ENCODE measurements at places on chromosomes 16 and 17. TPM values are rescaled to one million over a fixed set of nuclear protein-coding genes. Genes with fewer than 3 reads are reported as not detected.

The FOXC2 gene
- 8.1 TPM for total RNA-seq

The CD300LB gene
- not detected for total RNA-seq

GRCh38 chr16:88548131-88548874, 21.9 kb upstream of the ZC3H18 start:
- DNase-seq: no peak

GRCh38 chr16:69535123-69536050, 30.4 kb upstream of the NFAT5 start:
- peak; percentile 95 for DNase-seq

GRCh38 chr17:62696726-62697490, 69.4 kb downstream of the MRC2 start:
- no peak for DNase-seq

DNA sequence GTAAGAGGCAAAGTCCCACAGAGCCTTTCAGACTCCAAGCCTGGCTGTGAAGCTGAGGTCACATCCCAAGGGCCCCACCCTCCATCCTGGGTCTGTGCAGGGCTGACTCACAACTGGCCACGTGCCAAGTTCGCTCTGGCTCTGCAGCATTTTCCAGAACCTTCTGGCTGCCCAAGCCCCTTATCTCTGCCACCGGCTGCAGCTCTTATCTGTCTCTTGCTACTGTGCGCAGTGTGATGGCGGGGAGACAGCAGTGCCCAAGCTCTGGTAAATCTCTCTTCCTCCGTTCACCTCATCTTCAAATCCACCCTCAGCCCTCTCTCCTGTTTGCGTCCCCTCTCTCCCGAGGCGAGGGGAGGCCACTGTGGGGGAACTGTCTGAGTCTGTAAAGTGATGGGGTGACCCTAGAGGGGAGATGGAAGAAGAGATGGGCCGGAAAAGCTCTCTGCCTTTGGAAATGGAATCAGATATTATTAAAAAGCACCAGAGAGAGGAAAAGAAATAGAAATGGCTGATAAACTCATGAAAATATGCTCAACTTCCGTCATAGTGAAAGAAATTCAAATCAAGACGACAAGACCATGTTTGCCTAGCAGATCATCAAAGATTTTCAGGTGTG, 162.7 kb upstream of the CDC42EP4 start:
- peak; percentile 17 for DNase-seq

- no peak for DNase-seq
Measured at GRCh38 chr16:20647736-20648135, 49.7 kb downstream of the ACSM1 start.

The TNFRSF13B gene
- not detected for total RNA-seq

- DNase-seq: no peak
Measured at GRCh38 chr17:51270636-51271035, 10.3 kb downstream of the UTP18 start.

GRCh38 chr17:39600997-39601597, 6.6 kb downstream of the NEUROD2 start:
- DNase-seq: no peak

DNA sequence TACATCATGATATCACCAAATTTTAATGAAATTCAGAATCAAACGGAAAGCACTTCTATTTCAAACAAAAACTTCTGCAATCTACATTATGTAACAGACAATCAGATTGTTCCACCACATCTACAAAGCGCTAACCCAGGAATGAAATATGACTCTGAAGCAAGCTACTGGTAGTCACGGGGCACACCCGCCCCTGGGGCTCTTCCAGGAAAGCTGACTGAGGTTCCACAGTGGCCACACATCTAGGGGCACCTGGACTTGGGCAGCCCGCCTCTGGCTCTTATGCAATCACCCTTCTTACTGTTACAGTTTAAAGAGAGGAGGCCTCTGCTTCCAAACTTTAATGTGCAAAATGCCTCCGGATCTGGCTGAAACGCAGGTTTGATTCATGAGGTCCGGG, 27.5 kb downstream of the ZCCHC14 start:
- peak; percentile 54 for DNase-seq

- no peak for DNase-seq
Measured at GRCh38 chr17:39596543-39597267, 11.0 kb downstream of the NEUROD2 start.

DNA sequence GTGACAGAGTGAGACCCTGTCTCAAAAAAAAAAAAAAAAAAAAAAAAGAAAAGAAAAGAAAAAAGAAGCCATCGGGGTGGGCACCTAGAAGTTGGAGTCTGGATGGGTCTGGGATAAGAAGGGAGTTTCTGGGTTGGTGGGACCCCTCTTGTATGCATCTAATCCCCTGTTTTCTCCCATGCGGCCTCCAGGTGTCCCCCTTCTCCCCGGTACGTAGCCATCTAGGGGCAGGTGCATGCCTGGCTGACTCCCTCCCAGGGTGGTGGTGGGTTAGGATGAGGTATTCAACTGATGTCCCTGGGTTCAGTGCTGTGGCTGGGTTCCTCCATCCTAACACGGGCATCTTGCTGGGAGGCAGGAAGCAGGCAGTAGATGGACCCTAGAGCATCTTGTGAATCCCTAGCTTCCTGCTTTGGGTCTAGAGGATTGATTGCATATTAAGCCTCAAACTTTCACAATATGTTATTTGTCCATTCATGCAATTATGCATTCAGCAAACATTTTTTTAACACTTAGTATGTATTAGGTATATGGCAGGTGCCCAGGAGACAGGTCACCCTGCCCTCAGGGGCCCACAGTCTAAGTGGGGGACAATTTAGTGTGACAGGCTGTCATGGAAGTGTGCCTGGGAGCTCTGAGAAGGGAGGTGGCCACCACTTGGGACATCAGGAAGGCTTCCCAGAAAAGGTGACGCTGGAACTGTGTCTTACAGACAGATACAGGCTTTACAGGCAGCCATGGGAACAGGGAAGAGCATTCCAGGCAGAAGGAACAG, 13.1 kb downstream of the FMNL1 start:
- DNase-seq: no peak

GRCh38 chr16:65212240-65212639, 90.4 kb upstream of the CDH11 start:
- DNase-seq: no peak

The EIF3C gene
- total RNA-seq: 147 TPM

GRCh38 chr16:87317750-87318644, 805 bp upstream of the C16orf95 start:
- peak; percentile 66 for DNase-seq

The OR3A2 gene
- total RNA-seq: not detected

- peak; percentile 28 for DNase-seq
Measured at GRCh38 chr17:77892469-77893143, 65.9 kb upstream of the TNRC6C start.

The LHX1 gene
- not detected for total RNA-seq

The CA7 gene
- not detected for total RNA-seq

The RHBDF2 gene
- total RNA-seq: 34.5 TPM

The ERN1 gene
- 17.5 TPM for total RNA-seq

GRCh38 chr16:56647641-56648431, 3.9 kb upstream of the MT1B start:
- DNase-seq: no peak

GRCh38 chr17:12421646-12422306, 243.9 kb upstream of the MYOCD start:
- no peak for DNase-seq

- DNase-seq: no peak
Measured at GRCh38 chr16:80893686-80894085, 89.3 kb upstream of the CDYL2 start.

DNA sequence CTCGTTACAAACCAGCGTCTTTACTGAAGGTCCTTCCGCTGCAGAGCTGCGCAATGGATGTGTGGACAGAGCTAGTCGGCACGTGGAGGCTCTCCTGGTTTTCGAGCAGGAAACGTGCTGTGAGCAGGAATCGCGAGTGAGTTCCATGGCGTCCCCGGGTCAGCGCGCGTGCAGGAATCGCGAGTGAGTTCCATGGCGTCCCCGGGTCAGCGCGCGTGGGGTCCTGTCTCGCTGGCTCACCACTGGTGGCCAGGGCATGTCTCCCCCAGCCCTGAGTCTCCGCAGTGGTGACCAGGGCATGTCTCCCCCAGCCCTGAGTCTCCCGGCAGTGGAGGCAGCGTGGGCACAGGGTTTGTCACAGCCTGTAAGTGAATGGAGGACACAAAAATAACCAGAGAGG, 62.7 kb downstream of the KLHDC4 start:
- DNase-seq: no peak

DNA sequence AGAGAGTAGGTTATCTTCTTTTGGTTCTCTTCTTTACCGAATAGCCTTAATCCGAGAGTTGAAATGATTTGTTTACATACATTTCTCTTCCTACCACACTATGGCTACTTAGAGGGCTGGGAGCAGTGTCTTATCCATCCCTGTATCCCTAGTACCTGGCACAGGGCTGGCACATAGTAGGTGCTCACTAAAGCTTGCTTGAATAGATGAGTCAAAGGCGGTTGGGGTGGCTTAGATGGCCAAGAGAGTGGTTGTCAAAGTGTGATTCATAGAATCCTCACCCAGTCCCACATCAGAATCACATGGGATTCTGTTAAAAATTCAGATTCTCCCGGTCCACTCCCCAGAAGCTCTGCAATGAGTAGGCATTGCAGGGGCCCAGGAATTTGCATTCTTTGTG, 11.1 kb downstream of the CHAD start:
- DNase-seq: no peak

DNA sequence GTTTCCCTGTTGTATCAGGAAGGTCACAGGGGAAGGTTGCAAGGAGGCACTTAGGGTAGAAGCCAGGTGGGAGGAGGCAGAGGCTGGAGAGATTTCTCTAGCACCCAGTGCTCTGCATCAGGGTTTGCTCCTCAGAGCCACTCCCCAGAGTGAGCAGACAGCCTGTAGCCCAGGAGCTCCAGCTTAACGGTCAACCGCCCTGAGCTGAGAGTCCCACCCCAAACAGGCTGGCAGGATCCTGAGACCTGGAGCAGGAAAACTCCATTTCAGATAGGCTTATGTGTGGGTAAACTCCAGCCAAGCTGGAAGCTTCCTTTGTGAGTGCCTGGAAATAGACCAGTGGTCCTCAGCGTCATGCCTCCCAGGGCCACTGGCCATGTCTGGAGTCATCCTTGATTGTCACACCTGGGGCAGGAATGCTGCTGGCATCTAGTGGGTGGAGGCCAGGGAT, 37.9 kb downstream of the MPRIP start:
- DNase-seq: no peak

GRCh38 chr17:50079334-50080095, 15.6 kb upstream of the PDK2 start:
- DNase-seq: peak; percentile 77

GRCh38 chr16:88939972-88940861, 36.8 kb downstream of the CBFA2T3 start:
- DNase-seq: no peak

- no peak for DNase-seq
Measured at GRCh38 chr16:11657556-11657955, 10.7 kb upstream of the SNN start.

- DNase-seq: no peak
Measured at GRCh38 chr17:72409405-72410002, 288.7 kb downstream of the SOX9 start.

- no peak for DNase-seq
Measured at GRCh38 chr17:17749025-17749772, 67.9 kb downstream of the RAI1 start.

DNA sequence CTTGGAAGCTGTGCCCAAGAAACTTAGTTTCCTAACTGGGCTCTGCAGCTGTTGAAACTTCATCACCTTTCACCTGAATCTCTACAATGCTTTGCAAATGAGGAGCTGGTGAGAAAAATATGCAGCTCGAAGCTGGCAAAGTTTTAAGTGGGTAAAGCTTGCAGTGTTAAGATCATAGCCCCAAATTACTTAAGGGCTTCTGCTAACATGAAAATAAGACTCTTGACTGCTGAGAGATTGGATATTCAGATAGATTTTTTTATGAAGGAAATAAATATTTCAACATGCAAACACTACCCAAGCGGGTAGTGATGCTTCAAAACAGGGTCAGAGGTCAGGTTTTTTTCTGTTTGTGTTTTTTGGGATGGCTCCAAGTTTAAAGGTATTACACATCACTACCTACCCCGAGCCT, 278.7 kb downstream of the FTO start:
- peak; percentile 3 for DNase-seq

DNA sequence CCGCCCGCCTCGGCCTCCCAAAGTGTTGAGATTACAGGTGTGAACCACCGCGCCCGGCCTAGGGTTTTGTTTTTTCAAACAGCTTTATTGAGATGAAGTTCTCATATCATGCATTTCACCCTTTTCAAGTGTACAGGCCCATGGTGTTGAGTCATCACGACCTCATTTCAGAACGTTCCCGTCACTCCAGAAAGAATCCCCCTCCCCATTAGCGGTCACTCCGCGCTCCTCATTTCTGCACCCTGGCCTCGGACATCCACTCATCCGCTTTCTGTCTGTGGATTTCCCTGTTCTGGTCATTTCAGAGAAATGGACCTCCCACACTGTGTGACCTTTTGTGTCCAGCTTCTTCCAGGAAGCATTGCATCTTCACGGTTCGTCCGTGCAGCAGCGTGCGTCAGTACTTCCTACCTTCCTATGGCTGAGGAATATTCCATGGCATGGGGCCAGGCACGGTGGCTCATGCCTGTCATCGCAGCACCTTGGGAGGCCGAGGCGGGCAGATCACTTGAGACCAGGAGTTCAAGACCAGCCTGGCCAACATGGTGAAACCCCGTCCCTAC, 135.2 kb upstream of the GSE1 start:
- no peak for DNase-seq

DNA sequence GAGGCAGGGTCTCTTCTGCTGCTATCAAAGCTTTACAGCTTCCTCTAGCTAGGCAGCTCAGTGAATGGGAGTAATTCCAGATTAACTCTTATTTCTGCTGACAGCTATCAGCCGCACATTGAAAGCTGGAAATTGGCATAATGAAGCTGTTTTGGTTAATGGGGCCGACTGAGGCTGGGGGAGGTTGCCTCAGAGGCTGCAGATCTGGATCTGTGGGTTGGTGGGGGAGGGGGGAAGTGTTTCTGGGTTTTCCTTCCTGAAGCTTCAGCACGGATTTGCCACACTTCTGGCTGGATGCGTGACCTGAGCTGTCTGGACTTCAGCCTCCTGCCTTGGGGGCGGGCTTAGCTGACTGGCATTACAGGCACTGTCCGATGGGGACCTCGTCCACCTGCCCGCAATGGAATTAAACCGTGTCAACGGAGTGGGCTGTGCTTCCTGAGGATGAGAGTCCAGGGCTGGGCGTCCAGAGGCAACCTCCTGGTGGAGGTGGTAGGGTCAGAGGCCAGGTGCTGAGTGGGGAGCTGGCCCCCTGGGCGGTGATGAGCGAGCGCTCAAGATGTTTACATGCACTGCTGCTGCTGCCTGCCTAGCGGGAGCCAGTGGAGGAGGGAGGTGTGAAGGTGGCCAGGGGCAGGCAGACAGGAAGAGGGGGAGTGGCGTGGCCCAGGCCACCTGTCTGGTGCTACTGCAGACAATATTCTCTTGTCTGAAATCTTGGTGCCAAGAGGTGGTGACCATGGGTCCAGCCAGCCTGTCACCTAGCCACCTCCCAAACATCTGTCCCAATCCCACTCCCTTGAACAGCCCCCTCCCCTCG, 6.7 kb upstream of the ABCC3 start:
- DNase-seq: peak; percentile 11

GRCh38 chr17:59601130-59601529, 18.6 kb upstream of the CLTC start:
- DNase-seq: no peak
